ENCODE measurements at places on chromosomes 1 and 21.

- no peak for DNase-seq
Measured at GRCh38 chr1:90411185-90411584, 305.9 kb downstream of the BARHL2 start.

DNA sequence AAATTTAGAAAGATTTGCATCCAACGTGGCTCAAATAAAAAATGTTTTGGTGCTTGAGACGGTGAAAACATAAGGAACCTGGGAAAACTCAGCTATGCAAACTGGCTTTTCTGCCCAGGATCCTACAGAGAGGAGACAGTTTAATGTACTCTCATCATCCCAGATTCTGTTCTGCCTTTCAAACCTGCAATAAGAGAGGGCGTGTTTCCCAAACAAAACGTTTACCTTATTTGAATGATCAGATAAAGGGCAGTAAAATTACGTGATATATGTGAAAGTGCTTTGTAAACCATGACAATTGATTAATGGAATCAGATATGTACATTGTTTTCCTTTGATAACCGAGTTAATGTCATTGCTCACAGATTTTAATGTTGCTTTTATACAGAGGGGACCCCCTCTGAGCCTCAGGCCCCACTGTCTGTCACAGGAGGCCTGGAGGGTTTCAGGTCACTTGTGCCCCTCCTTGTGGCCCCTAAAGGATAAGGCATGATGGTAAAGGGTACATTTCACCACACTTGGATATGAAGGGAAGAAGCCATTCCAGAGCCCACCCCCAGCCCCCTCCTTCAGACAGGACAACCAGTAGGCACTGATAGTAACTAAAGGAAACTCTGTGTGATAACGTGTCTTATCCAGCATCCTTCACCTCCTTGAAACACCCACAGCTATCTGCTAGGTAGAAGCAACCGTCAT is 157.6 kb downstream of the EDEM3 start:
- no peak for DNase-seq

GRCh38 chr1:204863024-204863423 is 7.6 kb upstream of the NFASC start:
- DNase-seq, result no peak

- no peak for DNase-seq
Measured at GRCh38 chr1:173364827-173365226, 112.3 kb upstream of the PRDX6 start.

- DNase-seq, result peak; percentile 76
Measured at GRCh38 chr1:43545695-43546387, 15.2 kb downstream of the PTPRF start.

- peak; percentile 13 for DNase-seq
Measured at GRCh38 chr1:23718482-23718881, 24.8 kb upstream of the ELOA start.

GRCh38 chr1:110643879-110644472 is 30.8 kb downstream of the KCNA3 start:
- no peak for DNase-seq

GRCh38 chr1:150596095-150596892 is 16.9 kb upstream of the MCL1 start:
- DNase-seq, result no peak

GRCh38 chr1:54299037-54299436 is 99.1 kb downstream of the MRPL37 start:
- DNase-seq, result no peak

- DNase-seq, result no peak
Measured at GRCh38 chr1:221869779-221870178, 127.9 kb upstream of the DUSP10 start.

GRCh38 chr1:201764166-201764565 is 64.8 kb upstream of the IPO9 start:
- no peak for DNase-seq

GRCh38 chr1:14363036-14363590 is 235.4 kb upstream of the KAZN start:
- no peak for DNase-seq

- no peak for DNase-seq
Measured at GRCh38 chr1:90836345-90836679, 119.2 kb upstream of the BARHL2 start.

- no peak for DNase-seq
Measured at GRCh38 chr21:38645282-38645681, 147.0 kb upstream of the ERG start.
